ENCODE measurements at places on chromosomes 4 and X.

GRCh38 chr4:54842656-54843055 is 184.9 kb downstream of the KIT start:
- no peak for DNase-seq

DNA sequence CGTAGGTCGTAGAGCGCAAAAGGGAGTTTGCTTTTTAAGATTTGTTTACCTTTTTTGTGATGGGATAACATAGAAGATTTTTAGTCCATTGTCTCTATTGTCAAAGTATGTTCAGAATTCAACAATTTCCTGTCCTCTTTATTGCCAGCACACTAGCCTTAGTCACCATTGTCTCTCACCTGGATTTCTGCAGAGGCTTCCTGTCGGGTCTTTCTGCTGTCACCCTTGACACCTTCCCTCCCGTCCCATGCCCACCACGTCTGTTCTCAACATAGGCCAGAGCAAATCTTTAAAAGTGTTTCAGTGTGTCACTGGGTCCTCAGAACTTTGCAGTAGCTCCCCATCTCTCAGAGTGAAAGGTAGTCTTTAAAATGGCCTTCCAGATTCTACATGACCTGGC is 323.9 kb downstream of the TENM3 start:
- DNase-seq = no peak

DNA sequence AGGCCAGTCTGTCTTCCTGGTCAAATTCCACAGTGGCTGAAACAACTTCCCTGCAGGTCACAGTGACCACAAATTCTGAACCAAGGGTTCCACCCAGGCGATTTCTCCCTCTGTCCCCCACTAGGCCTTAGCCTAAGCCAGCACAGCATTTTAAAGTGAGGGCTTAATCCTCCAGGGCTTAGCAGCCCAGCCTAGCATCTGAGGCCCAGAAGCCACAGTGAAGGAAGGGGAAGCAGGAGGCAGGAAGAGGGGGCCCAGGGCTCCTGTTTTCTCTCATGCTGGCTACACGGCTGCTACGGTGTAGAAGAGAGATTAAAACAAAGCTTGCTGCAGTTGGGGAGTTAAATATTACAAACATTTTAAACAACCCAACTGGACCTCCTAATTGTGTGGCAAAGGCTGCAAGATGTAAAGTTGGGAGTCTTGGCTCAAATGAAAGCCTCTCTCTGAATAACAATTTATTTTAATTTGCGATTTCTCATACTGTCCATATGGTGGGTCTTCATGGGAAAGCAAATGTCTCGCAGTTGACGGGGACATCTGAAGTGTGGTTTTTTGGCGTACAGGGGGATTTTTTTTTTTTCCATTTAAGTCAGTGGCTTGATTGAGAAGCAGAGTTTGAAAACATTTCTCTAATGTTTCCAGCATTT is 170.8 kb upstream of the RAI2 start:
- no peak for DNase-seq

GRCh38 chrX:50978920-50979682 is 68.6 kb downstream of the BMP15 start:
- no peak for DNase-seq

- DNase-seq = peak; percentile 33
Observed at GRCh38 chr4:171583790-171584189, 229.4 kb upstream of the GALNTL6 start.

DNA sequence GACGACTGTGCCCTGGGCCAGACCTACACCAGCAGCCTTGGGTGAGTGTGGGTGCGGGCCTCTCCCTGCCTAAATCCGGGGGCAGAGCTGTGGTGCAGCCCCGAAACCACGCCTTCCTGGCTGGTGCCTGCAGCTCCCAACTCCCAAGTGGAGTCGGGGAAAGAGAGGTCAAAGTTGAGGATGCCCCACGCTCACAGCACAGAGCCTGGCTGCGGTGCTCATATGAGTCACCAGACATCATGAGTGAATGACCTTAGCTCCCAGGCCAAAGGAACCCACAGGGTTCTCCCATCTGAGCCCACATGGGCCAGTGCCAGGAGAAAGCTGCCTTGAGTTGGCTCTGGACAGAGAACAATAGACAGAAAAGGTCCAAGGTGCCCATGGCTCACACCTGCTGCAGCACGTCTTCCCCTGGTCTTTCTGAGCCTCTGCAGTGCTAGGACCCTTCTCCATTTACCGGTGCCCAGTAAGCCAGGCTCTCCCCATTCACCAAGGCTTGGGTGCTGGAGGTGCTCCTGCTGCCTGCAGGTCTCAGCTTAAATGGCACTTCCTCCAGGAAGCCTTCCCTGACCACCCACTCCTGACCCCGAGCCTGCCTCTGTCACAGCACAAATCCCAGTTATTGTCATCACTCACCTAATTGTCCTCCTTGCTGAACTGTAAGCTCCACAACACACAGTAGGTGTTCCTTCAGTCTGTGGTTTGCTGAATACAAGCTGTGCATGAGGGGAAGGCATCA is 224.2 kb downstream of the AFAP1 start:
- no peak for DNase-seq

DNA sequence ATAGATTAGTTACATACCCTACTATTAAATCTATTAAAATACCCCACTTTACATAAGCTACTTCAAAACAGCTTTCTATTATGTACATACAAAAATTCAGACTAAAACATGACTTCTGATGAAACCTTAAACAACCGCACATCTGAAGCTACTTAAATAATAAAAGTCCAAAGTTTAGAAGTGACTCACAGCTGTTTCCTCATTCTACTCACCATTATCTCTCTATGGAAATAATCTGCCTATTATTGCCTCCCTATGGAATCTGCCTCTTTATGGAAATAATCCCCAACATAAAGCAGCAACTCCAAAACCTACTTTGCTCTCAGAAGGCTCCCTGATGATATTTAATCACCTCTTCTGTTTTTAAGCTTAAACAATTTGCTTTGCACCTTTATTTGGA is 15.7 kb upstream of the BANK1 start:
- peak; percentile 33 for DNase-seq

DNA sequence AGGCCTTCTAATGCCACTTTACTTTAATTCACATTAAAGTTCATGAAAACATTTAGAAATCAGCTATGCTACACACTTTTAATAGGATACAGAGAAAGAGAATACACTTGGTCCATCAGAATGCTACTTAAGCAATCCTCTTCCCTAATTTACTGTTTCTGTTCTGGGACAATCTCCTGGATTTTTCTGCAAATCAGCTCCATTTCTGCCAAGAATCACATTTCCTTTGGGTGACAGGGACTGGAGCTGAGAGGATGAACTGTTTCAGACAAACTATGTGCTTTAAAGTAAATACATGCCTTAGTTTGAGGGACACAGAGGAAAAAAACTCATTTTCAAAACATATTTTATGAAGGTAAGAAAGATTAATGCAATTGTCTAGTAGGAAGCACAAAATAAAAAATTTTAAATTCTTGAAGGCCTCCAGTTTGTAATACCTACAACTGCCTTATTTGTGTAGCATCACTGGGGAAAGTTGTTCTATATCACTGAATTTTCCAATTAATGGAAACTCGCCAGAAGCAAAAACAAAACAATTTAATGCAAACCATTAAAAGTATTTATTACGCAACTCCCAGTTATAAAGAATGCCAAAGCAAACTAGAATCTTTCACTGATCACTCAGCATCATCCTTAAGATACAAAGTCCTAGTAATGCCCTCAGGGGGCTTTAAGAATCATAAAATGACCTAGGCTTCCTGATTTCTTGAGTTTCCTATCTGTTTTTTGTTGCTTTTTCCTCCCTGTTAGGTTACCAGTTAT is 36.3 kb downstream of the BCLAF3 start:
- DNase-seq = peak; percentile 6

- no peak for DNase-seq
Observed at GRCh38 chr4:133637161-133637560, 488.1 kb downstream of the PCDH10 start.

GRCh38 chr4:104942990-104943743 is 203.5 kb upstream of the TET2 start:
- no peak for DNase-seq

GRCh38 chr4:72430050-72430449 is 139.0 kb downstream of the ADAMTS3 start:
- peak; percentile 77 for DNase-seq

- peak; percentile 60 for DNase-seq
Observed at GRCh38 chr4:156169011-156169410, 215.3 kb upstream of the CTSO start.

DNA sequence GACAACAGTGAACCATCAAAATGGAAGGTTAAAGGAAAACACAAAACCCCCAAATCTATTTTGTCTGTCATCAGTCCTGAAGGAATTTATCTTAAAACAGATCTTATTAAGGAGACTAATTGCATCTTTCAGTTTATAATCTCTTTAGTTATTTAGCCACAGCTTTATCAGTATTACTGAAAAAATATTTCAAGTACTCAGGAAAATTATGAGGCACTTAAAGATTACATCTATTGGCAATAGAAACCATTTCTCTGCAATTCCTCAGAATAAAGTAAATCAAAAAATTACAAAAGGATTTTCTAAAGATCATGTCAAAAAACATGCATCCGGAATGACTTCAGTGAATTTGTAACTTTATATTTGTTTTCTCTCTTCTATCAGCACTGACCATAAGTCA is 35.2 kb downstream of the ANTXR2 start:
- DNase-seq = no peak

DNA sequence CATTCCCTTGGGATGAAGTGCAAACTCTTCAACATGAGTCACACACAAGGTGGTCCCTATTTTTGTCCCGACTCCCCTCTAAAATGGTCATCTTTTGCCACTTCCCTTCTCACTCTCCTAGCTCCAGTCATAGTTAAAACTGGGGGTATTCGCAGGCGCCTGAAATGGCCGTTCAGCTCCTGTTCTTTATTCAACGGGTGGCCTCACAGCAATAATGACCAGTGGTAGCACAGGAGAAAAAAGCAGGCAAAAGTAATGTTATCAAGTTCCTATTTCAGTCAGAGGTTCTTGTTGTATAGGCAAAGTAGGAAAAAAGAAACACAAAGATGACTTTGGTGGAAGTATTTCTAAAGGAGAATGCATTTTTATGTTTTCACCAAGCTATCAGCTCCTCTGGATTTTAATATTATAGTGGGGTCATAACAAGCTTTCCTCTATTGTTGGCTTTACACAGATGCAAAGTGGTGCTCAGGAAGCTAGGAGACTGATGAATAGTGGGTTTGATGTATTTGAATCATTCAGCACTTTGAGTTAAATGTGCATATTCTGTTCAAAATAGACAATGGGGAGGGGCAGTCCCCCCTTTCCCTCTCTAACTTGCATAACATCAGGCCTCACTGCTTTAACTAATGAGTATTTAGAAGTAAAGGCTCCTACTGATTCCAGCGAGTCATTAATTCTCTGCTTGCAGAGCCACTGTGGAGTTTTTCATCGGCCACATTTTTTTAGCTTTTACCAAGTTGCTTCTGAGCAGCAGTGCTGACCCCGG is 171.2 kb upstream of the NDP start:
- DNase-seq = no peak

GRCh38 chrX:49958727-49959485 is 36.5 kb downstream of the CLCN5 start:
- DNase-seq = no peak

- DNase-seq = no peak
Observed at GRCh38 chrX:154374313-154375155, at the start of gene FLNA. Gene FLNA, minus strand, starts transcription at chrX:154374634. Its CDS starts 3,389 bp downstream, at chrX:154371245.

DNA sequence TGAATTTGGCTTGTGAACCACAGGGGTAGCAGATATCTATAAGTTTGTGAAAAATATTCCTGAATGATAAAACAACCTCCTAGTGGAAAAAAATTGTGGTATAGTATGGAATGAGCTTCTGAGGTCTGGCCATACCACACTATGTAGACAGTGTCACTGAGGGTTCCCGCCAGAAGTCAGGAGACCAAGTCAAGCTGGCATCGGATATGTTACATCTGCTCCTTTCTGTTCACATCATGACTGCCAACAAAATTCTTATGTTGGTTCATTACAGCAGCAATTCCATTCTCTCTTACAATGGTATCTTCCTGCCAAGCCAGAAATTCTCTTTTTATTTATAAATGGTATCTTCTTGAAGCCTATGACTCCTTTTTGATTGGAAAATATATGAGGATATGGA is 273.0 kb downstream of the PPP3CA start:
- DNase-seq = no peak

DNA sequence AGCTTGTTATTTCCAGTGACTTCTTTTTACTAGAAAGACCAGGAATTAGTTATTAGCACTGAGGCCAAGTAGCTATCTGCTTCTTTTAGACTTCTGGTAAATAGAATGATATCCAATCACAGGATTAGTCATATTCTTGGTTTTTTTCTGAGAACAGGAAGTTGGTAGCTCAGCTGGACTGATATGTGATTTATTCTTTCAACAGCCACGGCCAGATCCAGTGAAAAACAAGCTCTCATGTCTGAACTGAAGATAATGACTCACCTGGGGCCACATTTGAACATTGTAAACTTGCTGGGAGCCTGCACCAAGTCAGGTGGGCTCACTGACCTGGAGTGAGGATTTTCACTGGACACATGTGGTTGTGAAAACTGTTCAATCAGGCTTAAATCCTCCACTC is 48.6 kb downstream of the PDGFRA start:
- DNase-seq = peak; percentile 81

DNA sequence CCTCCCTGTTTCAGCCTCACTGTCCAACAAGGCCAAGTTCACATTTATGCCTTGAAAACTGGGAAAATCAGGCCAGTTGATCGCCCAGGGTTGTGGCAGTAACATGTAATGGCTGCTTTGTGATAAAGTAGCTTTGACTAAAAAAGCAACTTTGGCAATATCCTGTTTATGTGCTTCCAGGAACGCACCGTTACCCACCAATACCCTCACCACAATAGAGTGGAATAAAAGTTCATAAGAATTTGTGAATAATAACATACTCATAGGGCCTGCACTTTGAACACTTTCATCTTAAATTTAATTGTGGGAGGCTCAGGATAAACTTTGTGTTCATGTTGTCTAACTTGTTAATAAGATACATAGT is 80.7 kb upstream of the MAML3 start:
- DNase-seq = no peak

DNA sequence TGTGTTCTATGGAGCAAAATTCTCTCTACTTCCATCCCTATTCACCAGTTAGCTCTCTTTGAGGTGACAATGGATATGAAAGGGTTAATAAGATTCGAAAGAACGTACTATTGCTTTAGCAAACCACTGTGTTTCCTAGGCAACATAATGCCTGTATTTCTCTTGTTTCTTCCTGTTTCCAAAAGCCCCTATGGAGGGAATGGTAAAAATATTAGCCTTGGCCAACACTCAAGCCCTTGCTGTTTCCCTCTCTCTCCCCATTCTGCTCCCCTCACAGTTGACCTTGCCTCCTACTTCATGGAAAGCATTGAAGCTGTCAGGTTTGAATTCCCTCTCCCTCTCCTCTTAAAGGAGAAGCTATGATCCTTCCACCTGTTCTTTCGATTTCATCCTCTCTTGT is 9.6 kb upstream of the PGRMC1 start:
- no peak for DNase-seq

- peak; percentile 71 for DNase-seq
Observed at GRCh38 chr4:16496501-16496900, 270.2 kb upstream of the TAPT1 start.

GRCh38 chr4:126735294-126736132 is 897.2 kb upstream of the INTU start:
- DNase-seq = no peak
